ENCODE measurements at places on chromosomes 2 and 18. TPM values are rescaled to one million over a fixed set of nuclear protein-coding genes. Genes with fewer than 3 reads are reported as not detected.

SESTD1 gene
- 24.5 TPM for total RNA-seq

DNA sequence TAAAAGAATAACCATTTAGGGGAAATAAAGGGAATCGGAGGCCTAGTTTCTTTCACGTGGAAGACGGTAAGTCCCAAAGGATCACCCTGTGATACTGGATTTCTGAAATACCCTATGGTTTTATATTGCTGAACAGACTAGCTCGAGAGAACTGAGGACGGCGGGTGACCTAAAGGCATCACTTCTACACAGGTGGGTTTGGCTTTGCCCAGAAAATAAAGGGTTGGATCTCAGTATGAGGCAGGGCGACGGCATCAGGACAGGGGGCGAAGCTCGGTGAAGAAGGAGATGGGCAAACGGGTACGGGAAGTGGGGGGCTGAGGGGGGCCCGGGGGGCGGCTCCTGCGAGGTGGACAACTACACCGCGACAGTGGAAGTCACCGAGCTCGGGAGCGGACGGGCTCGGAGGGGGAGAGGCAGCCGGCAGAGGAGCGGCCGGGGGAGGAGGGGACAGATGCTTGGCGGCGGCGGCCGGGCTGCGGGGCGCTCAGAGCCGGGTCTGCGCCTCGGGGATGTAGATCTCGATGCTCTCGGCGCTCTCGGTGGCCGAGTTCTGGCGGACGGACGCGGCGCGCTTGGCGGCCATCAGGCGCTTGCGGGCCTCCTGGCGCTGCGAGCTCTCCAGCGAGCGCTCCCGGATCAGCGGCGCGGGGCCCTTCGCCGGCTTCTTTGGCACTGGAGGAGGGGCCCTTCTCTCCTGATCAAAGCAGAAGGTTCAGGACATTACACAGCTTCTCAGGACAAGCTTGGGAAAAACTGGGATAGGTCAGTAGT, 48.9 kb downstream of the TGIF1 start:
- DNase-seq, result peak; percentile 35

- no peak for DNase-seq
Measured at GRCh38 chr2:181313845-181314244, 143.3 kb upstream of the ITGA4 start.

DNA sequence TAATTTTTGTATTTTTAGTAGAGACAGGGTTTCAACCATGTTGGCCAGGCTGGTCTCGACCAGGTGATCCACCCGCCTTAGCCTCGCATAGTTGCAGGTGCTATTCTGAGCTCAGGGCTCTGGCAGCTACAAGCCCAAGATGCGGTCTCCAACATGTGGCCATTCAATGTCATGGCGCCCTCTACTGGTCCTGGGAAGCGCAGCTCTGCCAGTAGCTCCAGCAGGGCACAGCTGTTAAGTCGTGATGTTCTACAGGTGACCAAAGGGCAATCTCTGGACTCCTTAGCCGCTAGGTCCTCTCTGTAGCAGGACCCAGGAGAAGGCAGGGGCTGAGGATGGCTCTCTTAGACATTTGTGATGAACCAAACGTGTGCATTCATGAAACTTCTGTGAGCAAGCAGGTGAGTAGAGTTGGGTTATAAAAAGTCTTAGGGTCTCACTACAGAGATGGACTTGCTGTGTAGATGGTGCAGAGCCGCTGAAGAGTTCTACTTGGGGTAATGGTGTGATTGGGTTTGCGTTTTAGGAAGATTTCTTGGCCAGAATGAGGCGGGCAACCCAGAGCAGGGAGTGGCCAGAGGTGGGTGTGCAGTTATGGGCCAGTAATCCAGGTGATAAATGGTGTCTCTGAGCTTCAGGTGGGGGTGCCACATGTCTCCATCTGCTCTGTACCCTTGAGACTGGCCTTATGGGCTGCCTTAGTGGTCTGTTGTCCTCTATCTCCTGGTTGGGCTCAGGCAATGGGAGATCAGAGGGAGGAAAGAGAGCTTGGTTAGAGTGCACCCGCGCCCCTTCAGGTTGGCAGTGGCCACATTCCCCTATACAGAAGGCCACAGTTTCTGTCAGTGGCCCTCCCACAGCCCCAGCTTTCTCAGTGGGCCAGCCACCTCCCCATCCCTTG, 31.0 kb downstream of the IL37 start:
- DNase-seq, result peak; percentile 68

GRCh38 chr18:24368749-24369148, 28.9 kb downstream of the OSBPL1A start:
- no peak for DNase-seq

GRCh38 chr2:203366639-203367466, 38.7 kb downstream of the ABI2 start:
- DNase-seq, result no peak

SYT4 gene
- total RNA-seq, result not detected

DNER gene
- total RNA-seq, result 0.15 TPM

CYBRD1 gene
- total RNA-seq, result 71.2 TPM

GRCh38 chr2:156031121-156031520, 301.4 kb downstream of the NR4A2 start:
- no peak for DNase-seq

- DNase-seq, result no peak
Measured at GRCh38 chr18:13461469-13461868, 242.9 kb downstream of the LDLRAD4 start.

All from SJCRH30 (cell line).